ENCODE measurements at places on chromosomes 1 and 21.

- DNase-seq, result no peak
These were observed 14.8 kb downstream of the ARHGEF16 start for GRCh38 chr1:3469104-3469848.

DNA sequence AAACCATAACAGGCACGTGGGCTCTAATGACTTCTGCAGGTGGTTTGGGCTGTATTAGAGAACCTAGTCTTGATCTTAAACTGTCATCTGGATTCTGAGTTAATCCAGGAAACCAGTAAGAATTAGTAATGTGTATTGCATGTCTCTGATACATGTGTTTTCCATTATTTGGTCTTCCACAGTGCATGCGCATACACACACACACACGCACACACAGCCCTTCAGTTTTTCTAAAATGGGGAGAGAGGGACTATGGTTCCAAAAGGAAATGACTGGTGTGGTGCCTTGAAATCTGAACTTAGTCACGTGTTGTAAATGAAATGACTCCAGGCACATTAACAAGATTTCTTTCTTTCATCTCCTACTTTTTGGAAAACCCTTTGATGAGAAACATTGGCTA is 67.6 kb downstream of the OLFML2B start:
- no peak for DNase-seq

DNA sequence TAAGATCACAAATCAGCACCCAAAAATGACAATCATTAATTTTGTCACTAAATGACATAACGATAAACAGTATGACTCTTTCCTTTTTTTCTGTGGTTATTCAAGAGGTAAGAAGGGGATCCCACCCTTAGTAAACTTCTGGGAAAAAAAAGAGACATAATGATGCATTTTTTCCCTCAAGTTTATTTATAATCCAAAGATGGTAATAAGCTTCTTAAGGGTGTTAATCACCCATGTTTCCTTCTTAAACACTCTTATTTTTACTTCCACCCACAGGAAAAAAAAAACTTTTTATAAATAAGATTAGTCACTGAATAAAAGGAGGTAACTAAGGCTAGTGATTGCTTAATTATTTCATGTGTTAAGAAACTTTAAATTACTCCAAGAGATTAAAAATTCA is 24.7 kb downstream of the RGS1 start:
- no peak for DNase-seq

- DNase-seq, result no peak
These were observed 74.3 kb downstream of the ETS2 start for GRCh38 chr21:38879912-38880576.

DNA sequence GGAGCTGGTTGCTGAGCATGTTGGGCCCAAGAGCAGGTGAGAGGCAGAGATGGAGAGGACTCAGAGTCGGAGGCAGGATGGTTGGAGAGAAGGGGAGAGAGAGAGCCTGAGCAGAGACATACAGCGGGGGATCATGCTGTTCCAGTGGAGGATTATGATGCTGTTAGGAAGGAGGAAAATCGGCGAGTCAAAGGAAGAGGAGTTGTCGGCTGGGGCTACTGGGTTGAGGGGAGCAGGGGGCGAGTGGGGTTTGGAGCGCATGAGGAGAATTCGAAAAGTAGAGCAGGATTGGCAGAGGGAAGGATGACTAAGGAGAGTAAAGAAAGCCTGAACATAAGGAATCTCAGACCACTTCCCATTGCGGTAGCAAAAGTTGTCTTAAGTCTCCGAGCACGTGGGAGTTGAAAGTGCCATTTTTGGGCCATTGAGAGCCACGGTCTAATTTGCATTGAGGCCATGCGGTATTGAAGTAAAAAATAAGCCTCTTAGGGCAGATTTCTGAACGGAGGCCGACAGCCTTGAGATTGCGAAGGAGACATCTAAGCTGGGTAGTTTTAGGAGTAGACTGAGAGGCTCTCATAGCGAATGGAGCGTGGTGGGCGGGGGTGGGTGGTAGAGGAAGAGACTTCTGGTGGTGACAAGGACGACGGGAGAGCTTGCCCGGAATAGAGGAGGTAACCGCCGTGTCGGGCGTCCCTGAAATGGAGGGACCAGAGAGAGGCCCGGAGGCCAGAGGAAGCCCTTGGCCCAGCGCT is 140.4 kb upstream of the ETV3 start:
- DNase-seq, result no peak

DNA sequence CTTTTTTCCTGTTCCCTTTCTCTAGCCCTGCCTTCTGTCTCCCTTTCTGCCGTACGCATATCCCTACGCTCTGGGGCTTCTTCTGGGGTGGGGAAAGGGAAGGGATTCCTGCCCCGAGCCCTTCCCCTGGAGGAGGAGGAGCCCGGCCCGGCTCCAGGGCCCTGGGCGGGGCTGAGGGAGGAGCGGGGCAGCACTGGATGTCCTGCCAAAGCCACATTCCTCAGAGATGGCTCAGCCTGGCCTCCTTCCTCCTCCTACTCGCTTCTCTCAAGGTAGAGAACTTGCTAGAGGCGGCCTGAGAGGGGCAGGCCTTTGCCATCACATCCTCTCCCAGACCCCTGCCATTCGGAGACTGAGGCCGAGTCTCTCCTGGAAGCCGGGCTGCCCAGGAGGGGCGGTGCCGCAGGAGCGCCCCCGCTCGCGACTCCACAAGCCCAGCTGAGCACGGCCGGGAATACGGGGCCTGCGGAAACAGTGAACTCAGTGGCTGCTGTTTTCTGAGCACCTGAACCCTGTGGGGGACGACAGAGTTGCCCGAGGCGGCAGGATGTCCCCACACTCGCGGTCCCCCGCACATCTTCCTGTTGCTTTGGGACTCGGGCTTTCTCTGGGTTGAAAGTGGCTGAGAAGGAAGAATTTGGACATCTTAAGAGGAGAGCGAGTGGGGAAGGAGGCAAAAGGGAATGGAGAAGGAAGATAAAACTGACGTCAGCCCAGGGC is 12.2 kb downstream of the ADAMTSL4 start:
- DNase-seq, result peak; percentile 48

- no peak for DNase-seq
These were observed 11.4 kb upstream of the TSNAX start for GRCh38 chr1:231517076-231517475.

DNA sequence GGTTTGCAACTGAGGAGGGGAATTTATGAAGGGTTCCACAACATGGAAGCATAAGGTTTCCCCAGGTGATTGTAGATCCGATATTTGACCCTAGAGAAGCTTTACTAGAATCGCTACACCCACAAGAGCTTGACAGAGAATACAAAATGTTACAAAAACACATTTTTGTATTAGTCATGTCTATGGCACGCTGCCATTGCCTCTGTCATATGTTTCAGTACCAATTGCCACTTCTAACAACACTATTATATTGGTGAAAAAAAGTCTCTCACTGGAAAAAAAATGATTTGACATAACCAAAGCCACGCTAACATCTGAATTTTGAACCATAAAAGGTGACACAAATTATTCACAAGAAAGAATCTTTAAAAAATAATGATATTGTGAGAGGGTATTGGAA is 214.5 kb downstream of the KCNT2 start:
- no peak for DNase-seq

DNA sequence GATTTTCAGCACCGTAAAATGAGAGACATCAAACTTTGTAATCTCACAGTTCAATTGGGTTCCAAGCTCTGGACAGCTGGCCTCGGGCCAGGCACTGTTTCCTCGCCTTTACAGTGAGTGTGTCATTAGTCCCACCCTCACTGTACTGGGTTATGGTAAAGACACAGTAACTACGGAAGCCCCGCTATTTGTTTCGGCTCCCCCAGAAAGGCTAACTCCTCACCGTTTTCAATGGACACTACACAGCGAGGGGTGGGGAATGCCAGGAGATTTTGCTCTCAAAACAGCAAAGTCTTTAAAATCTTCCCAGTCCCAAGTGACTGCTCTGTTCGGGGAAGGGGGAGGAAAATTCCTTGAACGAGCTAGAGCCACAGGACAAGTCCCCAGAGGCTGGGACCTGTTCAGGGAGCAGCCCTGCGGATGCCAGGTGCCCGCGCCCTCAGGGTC is 757 bp upstream of the SPSB1 start:
- no peak for DNase-seq

GRCh38 chr1:61566177-61566576 is 158.8 kb downstream of the TM2D1 start:
- no peak for DNase-seq

Measured in stimulated activated CD8-positive, alpha-beta memory T cell treated with anti-CD3 and anti-CD28 coated beads, Interleukin-7, amount 100 ng/mL, for 4 hours (primary cell).